ENCODE measurements at places on chromosomes 3 and 15. TPM values are rescaled to one million over a fixed set of nuclear protein-coding genes. Genes with fewer than 3 reads are reported as not detected.

CLDN18 gene
- not detected for total RNA-seq

CCR8 gene
- total RNA-seq = not detected

ARIH2 gene
- total RNA-seq = 119 TPM

KCNH8 gene
- not detected for total RNA-seq

GABRR3 gene
- total RNA-seq = not detected

LIPC gene
- 0.26 TPM for total RNA-seq

CPNE9 gene
- not detected for total RNA-seq

TRIM59 gene
- 5.8 TPM for total RNA-seq

CLRN1 gene
- not detected for total RNA-seq

SNX22 gene
- total RNA-seq = under 0.01 TPM

C3orf20 gene
- total RNA-seq = under 0.01 TPM

HRG gene
- total RNA-seq = not detected

CILP gene
- total RNA-seq = under 0.01 TPM

TMEM40 gene
- total RNA-seq = 19.0 TPM

MME gene
- 25.3 TPM for total RNA-seq

DAPK2 gene
- 0.53 TPM for total RNA-seq

AGTR1 gene
- total RNA-seq = not detected

EIF5A2 gene
- 15.2 TPM for total RNA-seq

TPRG1 gene
- total RNA-seq = 1.6 TPM

IGSF11 gene
- 0.13 TPM for total RNA-seq
